DND-41 (cell line): ENCODE measurements at places on chromosomes 12 and 14.

DNA sequence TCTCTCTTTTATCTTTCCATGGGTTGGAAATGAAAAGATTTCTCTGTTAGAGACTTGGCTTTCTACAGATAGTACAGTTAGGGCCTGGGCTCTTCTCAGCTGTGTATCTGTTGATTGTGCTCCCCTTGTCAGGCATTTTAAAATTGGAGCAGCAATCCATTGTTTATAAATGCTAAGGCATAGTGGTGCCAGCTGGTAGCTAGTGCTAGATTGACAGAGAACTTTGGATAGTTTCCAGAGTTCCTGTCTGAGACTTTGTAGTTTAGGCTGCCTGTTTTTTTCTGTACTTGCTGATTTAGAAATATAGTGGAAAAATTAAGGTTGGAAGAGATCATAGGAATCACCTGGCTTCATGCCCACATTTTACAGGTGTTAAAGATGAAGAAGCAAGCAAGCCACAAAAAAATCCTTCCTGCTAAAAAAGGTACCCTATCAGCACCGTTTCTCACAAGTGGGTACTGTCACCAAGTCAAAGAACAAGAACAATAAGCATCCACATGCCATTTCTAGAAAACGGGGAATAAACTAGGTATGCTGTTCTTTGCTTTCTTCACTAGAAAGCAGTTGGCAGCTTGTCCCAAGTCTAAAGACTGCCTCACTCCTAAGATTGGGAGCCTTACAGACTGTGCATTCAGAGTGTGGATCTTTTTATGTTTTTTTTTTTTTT, 6.2 kb downstream of the TTLL5 start:
- DNase-seq, result no peak

GRCh38 chr12:133202493-133203343, 21.4 kb downstream of the ZNF268 start:
- no peak for DNase-seq

GRCh38 chr12:71085575-71085974, 72.2 kb downstream of the TSPAN8 start:
- no peak for DNase-seq

- DNase-seq, result no peak
Measured at GRCh38 chr14:99062216-99062615, 209.8 kb downstream of the BCL11B start.

GRCh38 chr12:105377077-105377476, 46.6 kb downstream of the C12orf75 start:
- no peak for DNase-seq

DNA sequence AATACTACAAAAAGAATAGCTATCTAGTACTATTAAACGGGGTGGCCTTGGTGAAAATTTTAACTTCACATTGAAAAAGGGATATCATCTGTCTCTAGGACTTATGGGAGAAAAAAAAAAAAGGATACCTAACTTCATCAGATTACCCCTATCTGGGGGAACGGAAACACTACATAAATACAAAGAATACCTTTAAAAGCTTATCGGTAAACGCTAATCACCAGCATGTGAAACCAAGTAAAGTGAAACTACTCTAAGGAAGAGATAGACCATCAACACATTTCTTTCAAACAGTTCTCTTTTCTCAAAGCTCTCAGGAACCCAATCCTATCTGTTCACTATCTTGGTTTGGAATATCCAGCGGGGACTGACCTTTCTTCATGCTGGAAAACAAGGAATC, 3.5 kb downstream of the KICS2 start:
- no peak for DNase-seq

DNA sequence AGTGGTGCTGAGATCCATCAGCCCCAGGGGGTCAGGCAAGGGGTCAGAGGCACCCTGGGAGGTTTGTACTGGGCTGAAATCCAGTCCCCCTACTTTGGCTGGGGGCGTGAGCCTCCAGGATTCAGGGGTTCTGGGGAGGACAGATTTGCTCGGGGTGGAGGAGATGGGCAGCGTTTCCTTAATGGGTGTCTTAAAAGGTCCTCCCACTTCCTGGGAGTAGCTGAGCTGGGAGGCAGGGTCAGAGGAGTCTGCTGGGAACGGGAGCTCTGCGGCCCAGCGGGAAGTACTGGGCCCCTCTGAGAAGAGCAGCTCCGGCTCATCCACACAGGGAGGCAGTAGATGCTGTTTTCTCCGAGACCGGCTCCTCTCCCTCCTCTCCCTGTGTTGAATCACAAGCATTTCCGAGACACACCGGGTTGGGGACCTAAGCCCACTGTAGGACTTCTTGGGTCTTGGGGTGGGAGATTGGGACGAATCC, 2.1 kb upstream of the TEX52 start:
- no peak for DNase-seq

- DNase-seq, result no peak
Measured at GRCh38 chr12:2256915-2257314, 204.1 kb downstream of the CACNA1C start.

- no peak for DNase-seq
Measured at GRCh38 chr12:69846976-69847375, 21.9 kb downstream of the MYRFL start.

DNA sequence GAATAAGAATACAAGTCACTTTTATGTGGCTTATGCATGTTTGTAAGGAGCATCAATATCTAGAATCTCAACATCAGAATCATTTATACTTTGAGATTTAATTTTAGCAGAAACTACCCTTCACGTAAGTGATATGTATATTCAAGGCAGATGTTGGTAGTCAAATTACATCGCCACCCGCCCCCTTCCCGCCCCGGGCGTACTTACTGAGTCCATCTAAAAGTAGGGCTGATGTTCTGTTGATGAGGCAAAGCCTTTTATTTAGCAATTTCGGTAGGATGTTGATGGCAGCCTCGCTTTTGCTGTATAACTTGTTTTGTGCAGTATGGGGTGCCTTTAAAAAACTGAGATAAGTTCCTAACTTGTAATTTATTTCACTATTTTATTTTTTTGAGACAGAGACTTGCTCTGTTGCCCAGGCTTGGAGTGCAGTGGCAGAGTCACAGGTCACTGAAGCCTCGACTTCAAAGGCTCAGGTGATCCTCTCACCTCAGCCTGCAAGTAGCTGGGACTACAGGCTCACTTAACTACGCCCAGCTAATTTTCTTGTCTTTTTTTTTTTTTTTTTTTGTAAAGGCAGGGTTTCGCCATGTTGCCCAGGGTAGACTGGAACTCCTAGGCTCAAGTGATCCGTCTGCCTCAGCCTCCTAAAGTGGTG, 30.8 kb downstream of the KTN1 start:
- no peak for DNase-seq

- no peak for DNase-seq
Measured at GRCh38 chr12:69896653-69897381, 71.8 kb downstream of the MYRFL start.

GRCh38 chr12:116529686-116530085, 29.5 kb upstream of the MAP1LC3B2 start:
- no peak for DNase-seq

DNA sequence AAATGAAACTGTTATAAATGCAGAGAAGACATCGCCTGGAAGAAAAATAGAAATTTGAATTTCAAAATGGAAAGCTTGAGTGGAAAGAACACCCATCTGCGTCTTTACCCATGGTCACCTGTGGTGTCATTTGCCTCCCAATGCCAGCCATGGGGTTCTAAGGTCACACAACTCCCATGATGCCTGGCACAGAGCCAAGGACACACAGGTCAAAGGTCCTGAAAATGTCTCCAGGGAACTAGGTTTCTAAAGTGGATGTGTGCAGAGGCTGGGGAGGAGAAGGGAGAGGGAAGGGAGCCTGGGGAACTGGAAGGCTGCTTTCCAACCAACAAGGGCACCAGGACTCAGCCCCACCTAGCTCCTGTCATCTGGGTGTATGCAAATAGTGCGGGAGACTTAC, 724.0 kb upstream of the TMEM132C start:
- DNase-seq, result no peak

GRCh38 chr12:71746974-71747611, 7.6 kb upstream of the RAB21 start:
- DNase-seq, result peak; percentile 43

- DNase-seq, result no peak
Measured at GRCh38 chr14:95134304-95134933, 22.9 kb downstream of the DICER1 start.

GRCh38 chr14:59254146-59254910, 65.9 kb downstream of the DAAM1 start:
- no peak for DNase-seq

- DNase-seq, result peak; percentile 6
Measured at GRCh38 chr12:113990250-113991223, 24.4 kb upstream of the RBM19 start.

GRCh38 chr12:124581307-124582107, 14.1 kb upstream of the NCOR2 start:
- no peak for DNase-seq

DNA sequence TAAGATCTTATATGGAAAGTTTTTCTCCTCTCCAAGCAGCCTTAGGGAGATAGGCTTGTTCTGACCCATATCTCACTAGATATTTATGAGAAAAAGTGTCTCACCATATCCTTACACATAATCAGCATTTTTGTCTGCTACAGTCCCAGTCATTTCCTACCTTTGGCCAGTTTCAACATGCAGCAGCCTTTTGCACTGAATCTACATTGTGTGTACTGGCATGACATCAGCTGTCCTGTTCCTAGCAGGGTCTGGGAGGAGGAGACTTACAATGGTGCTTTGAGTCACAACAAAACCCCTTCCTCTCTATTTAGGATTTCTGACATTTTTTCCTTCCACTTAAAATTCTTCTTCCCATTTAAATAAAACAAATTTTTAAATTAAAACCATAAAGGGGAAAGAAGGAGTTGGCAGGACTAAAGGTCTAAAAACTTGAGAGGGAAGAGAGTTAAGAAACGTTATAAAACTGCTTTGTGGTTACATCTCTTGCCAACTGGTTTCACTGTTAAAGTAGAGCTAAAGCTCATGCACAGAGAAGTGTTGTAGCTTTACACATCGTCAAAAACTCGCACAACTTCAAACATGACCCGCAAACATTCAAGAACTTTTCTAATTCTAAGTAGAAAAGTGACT, 53.3 kb upstream of the CERS5 start:
- peak; percentile 50 for DNase-seq

- DNase-seq, result no peak
Measured at GRCh38 chr14:100864960-100865681, 38.4 kb downstream of the RTL1 start.

DNA sequence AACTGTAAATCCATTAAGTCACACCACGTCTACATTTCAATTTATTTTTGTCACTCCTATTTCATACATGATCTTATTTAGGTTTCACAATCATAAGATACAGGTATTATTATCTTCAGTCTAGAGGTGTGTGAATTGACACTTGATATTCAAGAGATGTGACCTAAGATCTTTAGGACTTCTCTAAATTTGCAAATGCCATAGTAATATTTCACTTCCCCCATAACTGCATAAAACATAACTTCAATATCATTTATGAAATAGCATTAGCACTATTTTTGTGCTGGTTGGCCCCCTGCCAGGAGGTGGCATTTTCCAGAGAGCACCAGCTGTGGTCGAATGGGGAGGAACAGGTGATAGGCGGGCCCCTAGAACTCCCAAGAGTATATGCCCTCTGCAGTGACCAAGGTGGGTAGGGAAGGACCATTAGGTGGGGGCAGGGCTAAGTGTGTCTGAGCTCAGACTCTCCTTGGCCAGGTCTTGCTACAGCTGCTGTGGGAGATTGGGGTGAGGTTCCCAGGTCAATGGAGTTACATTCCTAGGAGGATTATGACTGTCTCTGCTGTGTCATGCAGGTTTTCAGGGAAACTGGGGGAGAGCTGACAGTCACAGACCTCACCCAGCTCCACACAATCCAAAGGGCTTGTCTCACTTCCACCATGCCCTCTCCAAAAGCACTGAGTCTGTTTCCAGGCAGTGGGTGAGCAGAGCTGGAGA, 49.2 kb upstream of the ERGIC2 start:
- DNase-seq, result no peak

DNA sequence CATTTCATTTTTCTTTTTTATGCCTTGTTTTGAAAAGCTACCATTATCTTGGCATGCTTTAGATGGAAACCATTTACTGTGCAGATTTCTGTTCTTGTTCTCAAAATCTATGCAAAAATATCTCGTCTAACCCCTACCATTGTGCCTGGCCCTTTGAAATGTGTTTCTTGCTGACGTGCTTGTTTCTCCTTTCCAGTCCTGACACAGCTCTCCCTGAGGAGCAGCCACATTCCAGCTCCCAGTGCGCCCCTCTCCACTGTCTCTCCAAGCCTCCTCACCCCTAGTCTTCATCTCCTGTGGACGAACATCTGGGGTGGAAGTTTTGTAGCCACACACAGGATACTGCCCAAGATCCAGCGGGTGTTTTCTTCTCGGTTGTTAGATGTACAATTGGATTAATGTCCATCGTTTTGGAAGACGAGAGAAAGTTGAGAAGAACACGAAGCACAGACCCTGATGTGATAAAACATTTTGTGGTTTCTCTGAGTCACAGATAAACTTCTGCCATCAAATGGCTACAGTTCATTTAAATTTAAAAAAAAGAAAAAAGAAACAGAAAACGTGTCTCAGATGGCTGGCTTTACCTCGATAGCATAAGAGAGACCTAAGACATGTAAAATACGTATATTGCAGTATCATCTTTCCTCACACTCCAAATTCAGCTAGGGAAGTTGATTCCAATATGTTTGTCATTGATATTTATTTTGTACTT, 21.9 kb upstream of the FGD4 start:
- no peak for DNase-seq

- DNase-seq, result no peak
Measured at GRCh38 chr14:87503711-87504110, 489.3 kb downstream of the GALC start.
